ENCODE measurements at places on chromosomes 11 and 22.

DNA sequence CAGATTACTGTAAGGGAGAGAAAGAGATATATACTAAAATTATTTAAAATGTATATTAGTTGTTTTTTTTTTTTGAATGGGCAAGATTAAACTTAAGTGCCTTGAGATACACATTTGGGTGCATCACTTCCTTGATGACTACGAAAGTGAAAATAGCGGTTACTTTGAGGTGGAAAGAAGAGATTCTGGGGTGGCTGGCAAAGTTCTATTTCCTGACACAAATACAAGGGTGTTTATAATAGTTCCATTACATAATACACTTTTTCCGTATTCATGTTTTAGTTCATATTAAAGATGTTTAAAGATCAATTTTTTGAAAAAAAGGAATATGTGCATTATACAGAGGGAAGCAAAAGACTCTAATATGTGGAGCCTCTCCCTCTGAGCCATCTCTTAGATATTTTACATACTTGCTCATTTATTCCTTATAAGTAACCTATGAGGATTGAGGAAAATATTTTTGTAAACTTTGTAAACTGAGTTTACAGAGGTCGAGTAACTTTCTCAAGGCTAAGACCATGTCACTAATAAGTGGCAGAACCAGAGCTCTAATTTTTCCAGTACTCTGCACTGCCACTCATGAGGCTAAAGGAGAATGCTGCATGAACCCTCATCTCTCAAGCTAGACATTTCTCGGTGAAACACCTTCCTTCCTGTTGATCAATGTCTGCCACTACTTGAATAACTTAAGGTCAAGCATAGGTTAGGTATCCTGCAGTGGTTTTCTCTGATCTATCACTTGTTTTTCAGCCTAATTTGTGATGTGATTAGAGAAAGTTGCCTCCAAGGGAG lies 58.6 kb downstream of the DDIAS start:
- no peak for DNase-seq

- no peak for DNase-seq
These were observed 1.4 kb downstream of the CELSR1 start for GRCh38 chr22:46535876-46536536.

DNA sequence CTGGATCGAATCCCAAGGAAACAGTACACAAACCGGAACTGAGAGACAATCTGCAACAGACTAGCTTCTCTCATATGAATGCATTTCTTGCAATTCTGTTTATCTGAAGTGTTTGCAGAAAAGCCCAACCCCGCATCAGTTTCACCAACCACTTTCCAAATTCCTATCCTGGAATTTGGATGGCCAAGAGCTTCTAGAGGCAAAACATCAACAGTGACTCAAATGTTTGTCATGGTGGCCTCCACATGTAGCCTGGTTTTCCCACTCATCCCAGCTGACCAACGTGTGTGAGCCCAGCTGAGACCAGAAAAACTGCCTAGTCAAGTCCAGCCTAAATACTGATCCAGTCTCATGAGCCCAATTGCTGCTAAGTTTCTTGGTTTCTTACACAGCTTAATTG lies 8.3 kb upstream of the MIEF1 start:
- DNase-seq: no peak

DNA sequence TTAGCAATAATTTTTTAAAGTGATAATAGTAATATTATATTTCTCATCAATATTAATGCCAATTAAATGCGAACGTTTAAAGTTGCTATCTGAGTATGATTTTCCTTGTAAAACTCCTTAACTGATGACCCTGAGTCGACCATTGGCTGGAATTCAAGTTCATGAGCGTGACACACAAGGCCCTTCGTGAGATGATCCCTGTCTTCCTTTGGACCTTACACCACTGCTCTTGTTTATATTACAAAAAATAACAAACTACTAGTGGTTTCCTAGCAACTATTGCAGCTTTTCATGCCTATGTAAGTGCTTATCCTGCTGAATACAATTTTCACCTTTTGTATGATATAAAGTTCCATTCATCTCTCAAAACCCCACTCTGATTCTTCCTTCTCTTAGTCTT lies 752.9 kb downstream of the CNTN5 start:
- no peak for DNase-seq

GRCh38 chr22:50440544-50441249 lies 34.1 kb downstream of the SBF1 start:
- DNase-seq: no peak

DNA sequence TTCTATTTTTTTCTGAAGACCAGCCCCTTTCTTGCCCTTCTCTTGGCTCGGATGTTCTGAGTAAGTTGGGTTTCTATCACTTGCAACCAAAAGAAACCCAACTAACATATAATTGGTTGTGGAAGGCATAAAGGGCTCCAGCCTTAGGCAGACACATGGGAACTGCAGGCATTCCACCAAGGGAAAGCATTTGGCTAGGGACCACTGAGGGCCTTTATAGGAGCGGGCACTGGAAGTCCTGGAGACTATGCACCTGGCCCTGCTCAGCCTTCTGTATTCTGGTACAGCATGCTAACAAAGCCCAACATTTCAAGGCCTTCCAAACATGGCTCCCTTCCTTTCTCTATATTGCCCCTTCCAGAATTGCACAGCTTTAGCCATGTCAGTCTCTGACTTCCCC lies 17.6 kb upstream of the LMO1 start:
- no peak for DNase-seq

DNA sequence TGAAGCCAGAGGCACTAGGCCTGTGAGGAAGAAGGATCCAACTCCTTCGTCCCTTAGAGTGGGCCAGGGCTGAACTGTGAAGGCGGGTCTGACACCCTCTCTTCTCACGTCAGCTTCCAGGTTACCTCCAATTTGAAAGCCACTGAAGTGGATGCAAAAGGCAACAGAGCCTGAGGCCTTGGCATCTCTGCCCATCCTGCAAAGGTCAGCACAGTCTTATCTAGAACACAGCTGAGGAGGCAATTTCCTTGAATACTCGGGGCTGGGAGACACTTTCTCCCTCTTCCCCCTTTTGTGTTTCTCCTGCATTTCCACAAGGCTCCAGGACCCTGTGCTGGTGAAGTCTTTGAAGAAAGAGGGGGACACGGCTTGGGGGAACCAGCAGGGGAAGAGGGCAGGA lies 91.6 kb upstream of the PAX6 start:
- DNase-seq: no peak

GRCh38 chr22:30574095-30574981 lies at the start of gene GAL3ST1:
Gene GAL3ST1, minus strand, starts transcription at chr22:30574665. Its CDS starts 17,273 bp downstream, at chr22:30557392.
- DNase-seq: no peak

All from inflammatory macrophage treated with lipopolysaccharide for 1 hour (primary cell).